ENCODE measurements at places on chromosomes 6 and 20. TPM values are rescaled to one million over a fixed set of nuclear protein-coding genes. Genes with fewer than 3 reads are reported as not detected.
A peak's percentile ranks its signal among the peaks of the same experiment; 100 is the strongest.

The CAGE1 gene
- not detected for polyA plus RNA-seq

GRCh38 chr20:16537025-16537665, 36.1 kb downstream of the KIF16B start:
- DNase-seq: no peak

The DEFB124 gene
- 0.52 TPM for polyA plus RNA-seq

GRCh38 chr6:91097364-91097763, 510.5 kb upstream of the MAP3K7 start:
- peak; percentile 25 for DNase-seq

The DSN1 gene
- 6.8 TPM for polyA plus RNA-seq

Data from urinary bladder (tissue), 4 donors.